ENCODE measurements at places on chromosomes 1 and 21.

- no peak for DNase-seq
These were observed 3.2 kb downstream of the UHMK1 start for GRCh38 chr1:162500805-162501204.

DNA sequence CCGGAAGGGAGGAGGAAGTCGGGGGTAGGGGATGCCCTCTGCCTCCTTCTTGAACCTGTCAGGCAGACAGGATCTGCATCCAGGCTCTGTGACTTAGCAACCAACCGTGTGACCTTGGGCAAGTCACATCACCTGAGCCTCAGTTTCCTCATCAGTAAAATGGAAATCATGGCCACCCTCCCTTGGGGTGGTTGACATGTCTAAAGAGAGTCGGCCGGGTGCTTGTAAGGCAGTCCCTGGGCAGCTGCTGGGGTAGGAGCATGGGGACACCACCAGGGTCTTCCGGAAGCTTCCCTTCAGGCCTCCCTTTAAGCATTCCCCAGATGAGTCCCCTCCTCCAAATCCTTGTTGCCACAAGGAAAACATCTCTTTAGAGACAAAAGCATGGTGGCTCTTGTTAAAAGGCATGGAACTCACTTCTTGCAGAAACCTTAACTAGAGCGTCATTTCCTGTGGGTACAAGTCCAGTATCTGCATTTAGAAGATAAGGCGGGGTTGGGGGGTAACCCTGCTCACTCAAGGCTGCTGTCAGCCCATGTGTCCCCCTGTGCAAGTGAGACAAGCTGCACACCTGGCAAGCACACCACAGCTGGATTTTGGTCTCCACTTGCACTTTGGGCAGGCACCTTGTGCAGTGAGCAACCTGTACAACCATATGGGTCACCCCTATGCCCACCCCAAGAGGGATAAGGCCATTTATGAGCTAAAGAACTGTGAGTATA lies 10.4 kb downstream of the CLCNKB start:
- DNase-seq, result no peak

- no peak for DNase-seq
These were observed at the start of gene A3GALT2 for GRCh38 chr1:33320619-33321165. Gene A3GALT2, minus strand, starts transcription at chr1:33321098. Its CDS starts 0 bp downstream, at chr1:33321098.

DNA sequence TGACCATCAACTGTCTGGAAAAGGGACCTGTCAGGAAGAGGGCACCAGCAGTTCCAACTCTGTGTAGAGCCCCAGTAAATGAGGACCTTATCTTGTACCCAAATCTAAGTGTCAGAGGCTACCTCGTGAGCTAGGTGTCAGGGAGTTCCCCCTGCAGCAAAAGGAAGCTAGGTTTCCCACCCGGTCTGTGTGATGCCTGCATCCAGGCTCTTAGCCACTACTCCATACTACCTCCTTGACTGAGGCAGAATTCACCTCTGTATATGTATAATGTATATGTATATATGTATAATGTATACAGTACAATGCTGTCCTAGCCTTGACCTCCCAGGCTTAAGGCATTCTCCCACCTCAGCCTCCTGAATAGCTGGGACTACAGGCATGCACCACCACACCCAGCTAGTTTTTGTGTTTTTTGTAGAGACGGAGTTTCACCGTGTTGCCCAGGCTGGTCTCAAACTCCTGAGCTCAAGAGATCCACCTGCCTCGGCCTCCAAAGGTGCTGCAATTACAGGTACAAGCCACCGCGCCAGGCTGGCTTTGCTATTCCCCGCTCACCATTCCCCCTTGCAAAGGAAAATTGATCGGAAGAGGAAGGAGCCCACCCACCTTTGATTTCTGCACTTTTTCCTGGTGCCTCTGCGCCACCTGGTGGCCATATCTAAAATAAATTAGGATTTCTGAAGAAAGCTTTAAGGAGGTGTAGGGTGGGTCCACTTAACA lies 15.7 kb upstream of the LUZP1 start:
- DNase-seq, result no peak

DNA sequence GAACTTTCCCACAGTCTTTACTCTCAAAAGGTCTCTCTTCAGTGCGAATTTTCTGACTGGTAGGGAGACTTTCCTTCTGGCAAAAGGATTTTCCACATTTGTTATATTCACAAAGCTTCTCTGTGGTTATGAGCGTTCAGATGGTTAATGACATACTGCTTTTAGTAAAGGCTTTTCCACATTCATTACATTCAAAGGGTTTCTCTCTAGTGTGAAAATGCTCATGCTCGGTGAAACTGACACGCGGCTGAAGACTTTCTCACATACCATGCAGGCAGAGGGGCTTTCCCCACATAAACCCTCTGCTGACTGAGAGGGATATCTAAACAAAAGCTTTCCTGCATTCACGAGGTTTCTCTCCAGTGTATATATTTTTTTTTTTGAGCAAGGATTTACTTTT lies 9.9 kb upstream of the KLF18 start:
- DNase-seq, result no peak

DNA sequence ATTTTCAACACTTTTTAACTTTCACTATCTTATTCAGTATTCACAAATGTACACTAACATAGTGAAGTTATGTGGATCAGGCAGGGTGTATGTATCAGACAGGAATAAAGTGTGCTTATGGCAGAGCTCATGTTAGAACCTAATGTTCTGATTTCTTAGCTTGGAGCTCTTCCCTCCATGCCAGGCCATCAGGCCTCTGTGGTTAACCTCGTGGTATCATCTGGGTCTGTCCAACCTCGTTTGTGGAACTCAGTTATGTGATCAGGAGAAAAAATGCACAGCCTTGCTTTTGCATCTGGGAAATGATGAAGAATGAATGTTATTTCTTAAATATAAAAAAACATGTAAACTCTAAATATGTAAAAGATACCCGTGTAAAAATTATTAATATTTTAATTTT lies 86.9 kb downstream of the MPZL1 start:
- no peak for DNase-seq
